Endothelial cell (in vitro differentiated cells): ENCODE measurements at places on chromosomes 2 and 18.

DNA sequence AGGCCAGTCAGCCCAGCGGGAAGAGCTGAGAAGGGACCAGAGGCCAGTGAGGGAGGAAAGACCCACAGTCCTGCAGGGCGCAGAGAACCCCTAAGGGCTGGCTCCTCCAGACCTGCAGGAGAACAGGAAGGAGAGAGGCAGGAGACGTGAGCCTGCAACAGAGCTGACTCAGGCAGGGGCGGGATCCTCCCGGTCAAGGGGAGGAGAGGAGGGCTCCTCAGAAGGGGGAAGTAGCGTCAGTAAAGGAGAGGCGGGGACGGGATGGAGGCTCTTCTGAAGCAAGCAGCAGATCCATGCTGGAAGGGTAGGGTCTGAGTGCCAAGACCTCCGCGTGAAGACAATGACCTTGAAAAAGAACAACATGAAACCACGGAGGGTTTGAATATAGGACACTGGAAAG is 50.8 kb downstream of the TRABD2A start:
- no peak for DNase-seq

- no peak for DNase-seq
Observed at GRCh38 chr2:59578349-59578748, 975.1 kb downstream of the BCL11A start.

DNA sequence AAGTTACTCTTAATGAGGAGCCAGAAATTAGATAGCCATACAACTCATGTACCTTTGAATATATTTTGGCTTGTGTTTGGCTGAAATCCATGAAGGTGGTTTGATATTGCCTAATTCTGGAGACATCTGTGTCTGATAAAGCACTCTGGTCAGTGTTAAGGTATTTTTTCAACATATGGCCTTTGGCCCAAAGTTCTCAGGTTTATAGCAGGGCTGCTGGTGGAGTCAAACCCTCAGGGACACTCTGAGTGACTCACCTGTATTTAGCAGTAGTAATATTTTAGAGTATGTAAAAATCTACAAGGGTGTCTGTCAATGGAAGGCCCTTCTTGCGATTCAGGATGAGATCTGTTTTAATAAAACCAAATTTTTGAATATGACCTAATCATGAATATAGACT is 666.5 kb downstream of the SLC4A3 start:
- DNase-seq: no peak

DNA sequence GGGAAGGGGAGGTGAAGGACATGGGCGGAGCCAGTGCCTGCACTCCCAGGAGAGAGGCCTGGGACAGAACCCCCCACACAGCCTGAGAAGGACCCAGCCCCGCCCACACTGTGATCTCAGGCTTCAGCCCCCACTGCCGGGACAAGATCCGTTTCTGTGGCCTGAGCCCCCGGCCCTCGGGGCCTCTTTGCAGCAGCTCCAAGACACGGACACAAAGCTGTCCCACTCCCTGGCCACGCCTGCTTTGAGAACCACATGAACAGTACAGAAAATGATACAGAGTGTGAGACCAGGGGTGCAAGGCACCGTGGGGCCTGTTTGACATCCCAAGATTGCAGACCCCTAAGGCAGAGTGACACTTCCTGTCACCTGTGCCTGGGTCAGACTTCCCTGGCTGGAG is 74.5 kb downstream of the TWIST2 start:
- DNase-seq: no peak

- DNase-seq: no peak
Observed at GRCh38 chr2:31381601-31382000, 32.9 kb downstream of the XDH start.

GRCh38 chr2:112724591-112725525 is 4.0 kb downstream of the NT5DC4 start:
- DNase-seq: peak; percentile 50

GRCh38 chr18:55425698-55426097 is 162.3 kb downstream of the TCF4 start:
- no peak for DNase-seq

DNA sequence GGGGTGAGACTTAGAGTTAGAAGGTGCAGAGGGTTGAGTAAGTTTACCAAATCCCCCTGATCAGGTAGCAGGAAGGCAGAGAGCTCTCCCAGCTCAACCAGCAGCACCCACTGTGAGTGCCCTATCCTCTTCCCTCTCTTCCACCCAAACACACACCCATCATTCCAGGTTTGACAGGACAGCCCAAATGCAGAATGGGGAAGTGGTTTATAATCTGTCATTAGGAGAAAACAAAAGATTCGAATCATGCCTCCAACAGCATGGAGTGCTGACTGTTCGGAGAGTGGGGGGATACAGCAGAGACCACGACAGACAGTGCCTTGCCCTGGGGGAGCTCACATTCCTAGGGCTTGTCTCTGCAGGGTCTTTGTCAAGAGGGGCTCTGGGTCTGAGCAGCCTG is 11.7 kb downstream of the CXCR2 start:
- DNase-seq: no peak

DNA sequence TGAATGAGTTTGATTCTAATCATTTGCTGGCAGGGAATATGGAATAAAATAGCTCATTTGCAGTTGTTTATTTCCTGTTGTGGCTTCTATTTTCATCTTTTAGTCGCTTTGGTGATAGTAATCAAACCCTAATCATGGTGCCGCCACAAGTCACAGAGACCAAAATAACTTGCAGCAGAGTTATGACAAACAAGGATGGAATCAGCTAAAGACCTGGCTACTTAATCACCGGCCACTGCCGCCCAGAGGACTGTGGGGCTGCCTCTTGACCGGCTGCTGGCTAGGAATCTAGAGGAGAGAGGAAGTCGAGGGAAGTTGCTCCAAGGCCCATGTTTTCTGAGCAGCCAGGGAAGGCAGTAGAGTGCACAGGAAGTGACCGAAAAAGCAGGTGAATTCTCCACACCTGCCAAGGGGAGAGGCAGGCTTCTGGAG is 5.1 kb upstream of the SMAD7 start:
- no peak for DNase-seq
